NCI-H460 (cell line): ENCODE measurements at places on chromosomes 12 and 14.

DNA sequence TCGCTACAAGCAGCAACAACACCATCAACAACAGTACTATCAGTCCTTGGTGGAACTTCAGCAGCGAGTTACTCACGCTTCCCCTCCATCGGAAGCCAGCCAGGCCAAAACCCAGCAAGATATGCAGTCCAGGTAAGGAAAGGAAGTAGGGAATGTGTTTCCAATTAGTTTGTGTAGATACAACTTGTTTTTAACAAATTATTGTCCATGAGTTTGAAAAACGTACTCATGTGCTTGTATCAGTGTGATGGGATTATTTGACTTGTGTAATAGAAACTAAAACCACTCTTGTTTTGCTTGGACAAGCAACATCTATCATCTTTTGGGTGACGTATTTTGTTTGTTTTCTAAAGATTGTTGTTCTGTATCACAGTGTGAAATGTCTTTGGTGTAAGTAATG lies 137.9 kb downstream of the NAV3 start:
- peak; percentile 45 for DNase-seq

GRCh38 chr14:76432827-76433752 lies 57.2 kb downstream of the ESRRB start:
- DNase-seq: no peak

- no peak for DNase-seq
Observed at GRCh38 chr14:105168979-105169507, 467 bp upstream of the JAG2 start.

DNA sequence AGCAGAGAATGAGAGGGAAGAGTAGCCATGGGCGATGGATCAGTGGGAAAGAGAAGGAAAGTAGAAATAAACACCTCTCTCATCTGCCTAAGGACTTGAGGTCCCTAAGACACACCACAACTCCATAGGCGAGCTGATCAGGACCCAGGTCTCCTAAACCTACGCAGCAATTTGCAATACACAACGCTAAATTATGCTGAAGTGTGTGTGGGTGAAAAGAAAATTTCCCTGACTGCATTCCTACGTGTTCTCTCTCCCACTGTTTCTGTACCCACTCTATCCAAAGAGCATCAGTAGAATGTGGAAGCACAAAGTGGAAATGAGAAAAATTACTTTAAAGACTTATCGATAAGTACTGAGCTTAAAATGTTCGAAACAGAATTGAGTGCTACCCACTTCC lies 88.9 kb downstream of the RPS29 start:
- DNase-seq: no peak

- no peak for DNase-seq
Observed at GRCh38 chr12:105399428-105400081, 69.1 kb downstream of the C12orf75 start.

GRCh38 chr14:53108292-53109104 lies 44.6 kb downstream of the DDHD1 start:
- DNase-seq: no peak

GRCh38 chr12:46702581-46703344 lies 123.0 kb downstream of the SLC38A4 start:
- DNase-seq: no peak

- no peak for DNase-seq
Observed at GRCh38 chr14:35155962-35156361, 33.6 kb downstream of the PRORP start.

DNA sequence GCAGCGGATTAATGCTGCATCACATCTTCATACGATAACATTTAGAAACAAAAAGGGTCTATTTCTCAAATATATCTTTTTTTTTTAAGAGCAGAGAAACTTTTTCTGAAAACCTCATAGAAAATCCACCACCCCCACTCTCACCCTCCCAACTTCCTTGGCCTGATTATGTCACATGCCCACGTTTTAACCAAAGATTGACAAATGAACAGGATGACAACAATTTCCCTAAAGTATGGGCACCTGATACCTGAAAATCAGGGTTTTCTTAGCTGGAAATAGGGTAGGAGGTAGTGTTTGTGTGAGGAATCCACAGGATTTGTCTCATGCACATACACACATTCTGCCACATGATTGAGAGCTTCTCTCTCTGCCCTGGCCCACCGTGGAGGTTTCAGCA lies 74.7 kb upstream of the MDM1 start:
- no peak for DNase-seq

- DNase-seq: no peak
Observed at GRCh38 chr14:104868811-104869572, 3.9 kb downstream of the CEP170B start.

DNA sequence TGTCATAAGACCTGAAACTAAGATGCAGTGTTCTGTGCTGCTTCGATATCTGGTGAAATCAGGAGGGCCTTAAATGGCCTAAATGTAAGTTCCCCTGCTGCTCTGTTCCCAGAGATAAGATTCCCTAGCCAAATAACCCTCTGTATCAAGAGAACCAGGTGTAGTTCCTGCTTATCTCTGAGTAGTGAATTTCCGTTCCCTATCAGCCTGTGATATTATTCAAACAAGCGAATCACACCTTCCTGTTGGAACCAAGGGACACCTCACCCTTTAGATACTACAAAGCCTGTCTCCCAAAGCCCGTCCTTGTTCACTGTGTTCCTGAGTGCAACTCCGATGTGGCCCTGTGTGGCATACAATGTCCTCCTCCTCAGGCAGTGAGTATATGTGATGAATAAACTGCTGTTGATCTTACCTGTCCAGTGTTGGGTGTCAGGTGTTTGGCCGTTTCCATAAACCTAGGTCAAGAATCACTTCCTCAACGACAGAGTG lies 52.2 kb upstream of the COCH start:
- no peak for DNase-seq

DNA sequence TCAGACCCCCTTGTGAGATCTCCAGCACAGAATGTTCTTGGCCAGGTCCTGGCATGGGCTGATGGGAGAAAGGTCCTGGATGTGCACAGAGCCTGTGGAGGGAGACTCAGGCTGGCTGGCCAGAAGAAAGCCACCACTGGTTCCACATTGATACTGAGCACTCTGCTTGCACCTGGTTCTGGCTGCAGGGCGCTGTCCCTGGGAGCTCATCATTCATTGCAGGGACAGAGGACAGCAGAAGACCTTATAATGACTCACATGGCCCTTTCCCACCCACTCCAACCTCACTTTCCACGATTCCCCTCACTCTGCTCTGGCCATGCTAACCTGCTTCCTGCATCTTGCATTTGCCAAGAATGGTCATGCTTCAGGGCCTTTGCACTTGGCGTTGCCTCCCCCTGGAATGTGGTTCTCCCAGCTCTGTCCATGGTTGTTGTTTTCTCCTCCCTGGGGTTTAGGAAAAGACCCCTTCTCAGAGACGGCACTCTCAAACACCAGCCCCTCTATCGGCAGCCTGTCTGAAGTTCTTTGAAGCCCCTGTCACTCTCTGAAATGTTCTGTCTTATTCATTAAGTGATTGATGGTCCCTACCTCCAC lies 10.3 kb downstream of the KRT7 start:
- DNase-seq: peak; percentile 26

GRCh38 chr12:126384026-126384564 lies 1318.9 kb downstream of the AACS start:
- DNase-seq: no peak

DNA sequence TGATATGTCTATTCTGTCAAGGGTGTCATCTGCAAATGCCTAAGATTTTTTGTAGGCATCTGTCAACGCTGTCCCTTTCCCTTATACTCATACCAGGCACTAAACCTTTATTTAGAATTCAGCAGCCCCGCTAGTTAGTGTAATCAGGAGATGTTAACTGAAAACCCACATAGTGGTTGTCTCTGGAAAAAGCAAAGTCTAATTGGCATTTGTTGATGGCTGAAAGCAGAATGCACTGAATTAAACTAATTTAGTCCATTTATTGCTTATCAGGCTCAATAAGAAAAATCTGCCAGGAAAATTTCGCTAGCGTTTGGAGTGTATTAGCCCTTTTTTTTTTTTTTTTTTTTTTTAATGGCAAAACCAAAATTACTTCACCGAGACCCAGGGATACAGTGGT lies 34.5 kb downstream of the TDP1 start:
- DNase-seq: no peak
